ENCODE measurements at places on chromosomes 5 and 9.

DNA sequence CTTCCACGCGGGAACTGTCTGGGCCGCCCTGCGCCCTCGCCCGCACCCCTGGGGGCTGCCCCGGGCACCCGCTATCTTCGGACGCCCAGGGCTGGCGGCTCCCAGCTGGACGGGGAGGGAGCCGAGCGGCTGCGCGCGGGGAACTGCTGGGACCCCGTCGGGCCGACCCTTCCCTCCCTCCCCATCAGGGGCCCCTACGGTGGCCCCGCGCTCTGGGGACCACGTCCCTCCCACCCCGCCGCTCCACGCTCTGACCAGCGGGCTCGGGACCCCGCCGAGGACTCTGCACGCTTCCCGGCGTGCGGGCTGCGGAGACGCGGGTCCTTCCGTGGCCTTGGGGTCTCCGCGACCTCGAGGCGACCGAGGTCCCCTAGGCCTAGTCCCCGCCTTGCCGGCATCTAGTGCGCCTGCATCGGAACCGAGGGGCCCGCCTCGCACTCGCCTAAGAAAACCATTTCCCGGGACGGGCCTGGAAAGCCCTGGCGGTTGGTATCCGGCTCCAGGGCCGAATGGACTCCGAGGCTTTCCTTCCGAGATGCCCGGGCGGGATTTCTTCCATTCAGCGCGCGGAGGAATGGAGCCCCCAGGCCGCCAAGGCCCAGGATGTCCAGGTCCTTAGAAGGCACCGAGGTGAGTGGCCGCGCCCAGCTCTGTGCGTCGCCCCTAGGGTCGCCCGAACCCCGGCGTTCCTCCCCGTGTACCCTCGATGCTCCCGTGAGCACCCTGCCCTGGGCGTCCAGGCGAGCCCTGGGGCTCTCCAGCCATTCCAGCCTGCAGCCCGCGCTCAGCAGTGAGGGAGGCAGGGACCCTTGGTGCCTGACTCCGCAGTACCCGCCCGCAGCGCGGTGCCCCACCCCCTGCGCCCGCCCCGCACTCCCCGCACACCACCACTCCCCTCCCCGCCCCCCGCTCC is 705 bp upstream of the SLC6A3 start:
- no peak for DNase-seq

- no peak for DNase-seq
Observed at GRCh38 chr9:2107906-2108451, 92.8 kb downstream of the SMARCA2 start.

DNA sequence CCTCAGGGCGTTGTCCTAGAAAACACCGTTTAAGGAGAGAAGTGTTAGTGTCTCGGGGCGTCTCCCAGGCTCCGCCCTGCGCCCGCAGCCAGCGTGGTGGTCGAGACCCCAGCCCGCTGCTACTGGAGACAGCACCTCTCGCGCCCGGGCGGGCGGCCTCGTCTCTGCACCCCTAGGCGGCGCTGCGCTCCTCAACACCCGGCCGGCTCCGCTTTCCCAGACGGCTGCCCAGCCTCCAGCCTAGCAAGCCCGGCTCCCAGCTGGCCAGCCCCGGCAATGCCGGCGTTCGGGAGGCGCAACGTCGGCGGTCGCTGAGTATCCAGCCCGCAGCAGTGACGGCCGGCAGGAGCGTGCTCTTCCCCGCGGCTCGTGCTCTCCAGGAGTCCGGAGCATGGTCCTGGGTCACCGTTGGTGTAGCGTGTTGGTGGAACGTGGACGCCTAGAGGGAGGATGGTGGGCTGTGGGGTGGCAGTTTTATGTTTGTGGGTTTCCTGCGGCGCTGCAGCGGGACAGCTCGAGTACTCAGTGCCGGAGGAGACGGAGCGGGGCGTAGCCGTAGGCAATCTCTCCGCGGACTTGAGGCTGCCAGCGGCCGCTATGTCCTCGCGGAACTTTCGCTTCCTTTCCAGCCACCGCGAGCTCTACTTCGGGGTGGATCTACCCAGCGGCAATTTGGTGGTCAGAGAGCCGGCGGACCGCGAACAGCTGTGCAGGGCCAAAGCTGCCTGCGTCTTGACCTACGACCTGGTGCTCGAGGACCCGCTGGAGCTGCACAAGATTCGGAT is 536 bp downstream of the PCDHAC1 start:
- no peak for DNase-seq

DNA sequence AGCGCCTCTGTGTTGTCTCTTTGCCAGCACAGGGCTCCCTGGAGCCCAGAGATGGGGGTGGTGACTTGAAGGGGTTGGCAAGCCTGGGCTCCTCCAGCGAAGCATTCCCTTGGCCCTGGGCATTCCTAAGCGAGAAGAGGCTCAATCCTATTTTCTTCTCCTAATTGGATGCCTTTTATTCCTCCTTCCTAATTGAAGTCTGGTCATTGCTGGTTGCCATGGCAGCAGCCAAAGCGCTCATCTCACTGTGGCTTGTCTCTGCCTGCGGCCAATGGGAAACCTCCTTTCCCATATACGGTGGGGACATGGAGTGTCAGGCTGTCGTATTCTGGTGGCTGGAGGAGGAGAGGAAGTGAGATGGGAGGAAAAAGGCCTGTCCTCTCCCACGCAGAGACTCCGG is 52.3 kb upstream of the RARS1 start:
- DNase-seq: no peak

DNA sequence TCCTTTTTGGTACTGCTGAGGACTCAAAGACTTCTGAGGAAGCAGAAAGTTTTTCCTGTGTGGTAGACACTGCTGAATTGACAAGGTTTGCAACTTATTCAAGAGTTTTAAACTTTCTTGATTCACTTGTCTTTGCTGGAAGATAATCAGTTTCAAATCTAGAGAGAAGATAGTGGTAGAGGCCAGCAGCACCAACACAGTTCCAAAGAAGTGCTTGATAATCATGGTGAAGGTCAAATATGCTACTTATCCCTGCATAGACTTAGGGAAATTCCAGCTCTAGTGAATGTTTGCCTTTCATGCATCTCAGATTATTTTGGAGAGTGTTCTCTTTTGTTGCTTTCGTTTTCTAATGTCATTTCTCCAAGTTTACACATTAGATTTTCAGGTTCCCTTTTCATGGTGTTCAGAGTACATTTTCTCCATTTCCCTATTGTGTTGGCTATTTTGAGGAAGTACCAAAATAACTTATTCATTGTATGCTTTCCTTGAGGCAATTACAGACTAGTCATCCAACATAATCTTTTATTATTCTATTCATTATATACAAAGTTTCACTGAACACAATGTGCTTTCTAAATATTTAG is 550 bp downstream of the IFNE start:
- DNase-seq: peak; percentile 68

DNA sequence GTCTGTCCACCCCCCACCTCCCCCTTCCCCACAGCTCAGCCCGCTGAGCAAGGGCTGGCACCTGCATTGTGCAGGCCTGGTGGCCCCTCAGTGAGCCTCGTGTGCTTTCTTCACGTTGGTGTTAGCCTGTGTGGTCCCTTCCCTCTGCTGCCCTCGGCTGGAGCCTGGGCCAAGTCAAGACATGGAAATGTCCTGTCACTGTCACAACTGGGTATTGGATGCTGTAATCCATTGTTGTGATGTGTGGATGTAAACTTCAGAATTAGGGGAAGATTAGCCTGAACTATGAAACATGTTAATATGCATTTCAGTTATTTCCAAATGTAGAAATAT is 103.9 kb downstream of the TRIO start:
- DNase-seq: no peak

GRCh38 chr5:111066261-111066938 is 5.1 kb upstream of the TSLP start:
- DNase-seq: no peak
